ENCODE measurements at places on chromosomes 4 and X.

- no peak for DNase-seq
Measured at GRCh38 chr4:43903456-43903855, 545.2 kb downstream of the KCTD8 start.

DNA sequence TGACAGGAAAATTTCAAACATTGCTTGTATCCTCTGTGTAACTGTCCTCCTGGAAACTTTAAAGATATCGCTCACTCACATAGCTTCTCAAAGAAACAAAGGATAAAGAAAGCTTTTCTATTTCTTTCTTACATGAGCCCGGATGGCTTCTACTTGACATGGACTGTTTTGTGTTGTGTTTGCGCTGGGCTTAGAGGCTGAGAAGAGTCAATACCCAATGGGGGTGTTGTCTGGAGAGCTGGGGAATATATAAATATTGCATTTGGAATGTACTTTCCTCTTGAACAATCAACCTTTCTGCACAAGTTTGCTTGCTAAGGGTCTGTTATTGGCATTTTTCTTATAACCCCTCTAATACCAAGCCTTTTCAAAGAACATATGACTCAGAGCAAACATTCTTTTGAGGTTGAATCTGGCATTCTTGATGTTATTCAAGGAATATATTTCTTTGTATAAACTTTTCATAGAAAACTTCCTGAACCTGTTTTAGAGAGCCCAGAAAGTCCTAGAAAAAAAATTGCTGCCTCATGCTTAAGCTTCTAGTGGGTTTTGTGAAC, 331.9 kb downstream of the PACRGL start:
- no peak for DNase-seq

GRCh38 chrX:148333989-148334388, 166.4 kb upstream of the AFF2 start:
- DNase-seq, result no peak

GRCh38 chrX:20361890-20362262, 95.2 kb upstream of the RPS6KA3 start:
- DNase-seq, result peak; percentile 58

DNA sequence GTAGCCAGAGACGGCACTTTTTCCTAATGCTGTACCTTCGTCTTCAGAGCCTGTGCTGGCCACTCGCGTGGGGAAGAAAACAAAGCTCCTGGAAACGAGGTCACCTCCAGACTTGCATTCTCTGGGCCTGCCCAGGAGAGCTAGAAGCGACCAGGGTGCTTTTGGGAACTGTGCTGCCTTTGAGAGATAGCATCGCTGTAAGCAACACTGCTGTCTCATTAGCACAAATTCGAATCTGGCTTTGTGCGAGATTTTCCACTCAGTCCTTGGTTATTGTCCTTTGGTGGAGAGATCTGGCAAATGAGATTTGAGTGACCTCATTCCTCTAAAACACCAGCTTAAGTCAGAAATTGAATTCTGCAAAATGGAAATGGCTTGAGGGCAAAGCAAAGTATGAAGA, 66.1 kb upstream of the TLR3 start:
- DNase-seq, result no peak

- no peak for DNase-seq
Measured at GRCh38 chrX:56812515-56813105, 83.6 kb downstream of the NBDY start.

DNA sequence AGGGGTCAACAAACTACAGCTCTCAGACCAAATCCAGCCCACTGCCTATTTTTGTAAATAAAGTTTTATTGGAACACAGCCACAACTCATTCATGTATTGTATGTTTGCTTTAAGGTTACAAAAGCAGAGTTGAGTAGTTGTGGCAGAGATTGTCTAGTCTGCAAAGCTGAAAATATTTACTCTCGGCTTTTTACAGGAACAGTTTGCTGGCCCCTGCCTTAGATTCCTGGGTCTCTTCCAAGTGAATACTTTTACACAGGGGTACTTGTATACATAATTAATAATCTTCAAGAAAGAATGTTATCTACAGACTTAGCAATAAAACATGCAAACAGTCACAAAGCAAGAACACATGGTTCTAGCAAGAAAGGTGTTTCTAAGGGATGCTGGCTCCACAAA, 154.2 kb downstream of the AMELX start:
- DNase-seq, result no peak

- no peak for DNase-seq
Measured at GRCh38 chrX:17298564-17298963, 76.4 kb upstream of the NHS start.

DNA sequence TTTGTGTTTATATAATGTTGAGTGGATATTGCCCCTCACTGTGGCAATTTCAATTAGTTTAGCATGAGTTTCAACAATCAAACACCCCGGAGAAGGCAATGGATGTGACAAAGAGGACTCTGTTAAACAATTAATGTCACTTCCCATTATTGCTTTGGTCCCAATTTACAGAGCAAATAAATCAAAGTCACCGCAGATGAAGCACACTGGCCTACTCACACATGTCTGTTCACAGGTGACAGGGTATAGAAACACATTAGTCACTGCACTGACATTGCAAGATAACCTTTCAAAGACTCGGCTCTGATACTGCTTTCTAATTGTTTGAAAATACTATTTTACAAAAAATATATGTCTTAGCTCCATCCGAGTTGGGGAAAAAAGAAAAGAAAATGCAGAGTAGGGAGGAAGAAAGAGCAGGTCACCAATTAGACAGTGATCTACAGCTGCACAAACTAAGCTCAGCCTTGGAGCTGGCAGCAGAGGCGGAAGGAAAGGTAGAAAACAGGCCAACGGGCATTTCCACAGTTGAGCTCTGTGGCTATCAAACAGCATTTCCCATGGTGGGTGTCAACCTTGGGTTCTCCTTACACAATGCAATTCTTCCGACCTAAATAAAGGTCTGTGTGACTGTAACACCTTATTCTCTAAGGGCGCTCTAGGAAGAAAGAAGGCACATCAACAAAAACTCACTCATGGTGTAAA, 53.9 kb downstream of the PPARGC1A start:
- no peak for DNase-seq

DNA sequence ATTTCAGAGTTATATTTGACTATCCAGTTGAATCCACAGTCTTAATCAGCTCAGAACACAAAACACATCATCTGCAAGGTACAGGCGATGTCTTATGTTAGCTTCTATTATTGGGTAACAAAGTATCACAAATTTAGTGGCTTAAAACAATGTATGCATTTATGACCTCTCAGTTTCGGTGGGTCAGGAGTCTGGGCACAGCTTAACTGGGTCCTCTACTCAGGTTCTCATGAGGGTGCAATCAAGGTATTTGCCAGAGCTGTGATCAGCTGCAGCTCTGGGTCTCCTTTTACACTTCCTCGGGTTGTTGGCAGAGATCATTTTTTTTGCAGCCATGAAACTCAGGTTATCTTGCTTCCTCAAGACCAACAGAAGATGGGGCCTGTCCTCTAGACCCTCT, 498.9 kb downstream of the IDS start:
- no peak for DNase-seq

All from Caki2 (cell line).